NCI-H1694 (cell line): ENCODE measurements at places on chromosomes 6 and 20.

GRCh38 chr6:44661221-44662008 is 273.9 kb downstream of the CDC5L start:
- no peak for DNase-seq

DNA sequence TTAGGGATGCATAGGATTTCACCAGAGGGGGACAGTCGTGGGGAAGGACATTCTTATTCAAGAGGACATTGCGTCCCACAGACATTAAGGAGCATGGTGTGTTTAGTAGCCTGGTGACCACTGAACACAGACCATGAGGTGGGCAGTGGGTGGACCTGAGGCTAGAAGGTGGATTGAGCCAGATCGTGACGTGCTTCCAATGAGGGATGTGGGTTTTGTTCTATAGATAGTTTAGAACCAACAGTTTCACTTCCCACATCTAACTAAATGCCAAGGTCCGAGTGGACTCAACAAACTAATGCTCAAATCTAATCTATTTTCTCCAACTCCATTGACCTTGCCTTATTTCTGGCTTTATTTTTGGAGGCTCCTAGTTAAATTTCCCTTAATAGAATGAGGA is 58.5 kb downstream of the OGFRL1 start:
- DNase-seq, result no peak

DNA sequence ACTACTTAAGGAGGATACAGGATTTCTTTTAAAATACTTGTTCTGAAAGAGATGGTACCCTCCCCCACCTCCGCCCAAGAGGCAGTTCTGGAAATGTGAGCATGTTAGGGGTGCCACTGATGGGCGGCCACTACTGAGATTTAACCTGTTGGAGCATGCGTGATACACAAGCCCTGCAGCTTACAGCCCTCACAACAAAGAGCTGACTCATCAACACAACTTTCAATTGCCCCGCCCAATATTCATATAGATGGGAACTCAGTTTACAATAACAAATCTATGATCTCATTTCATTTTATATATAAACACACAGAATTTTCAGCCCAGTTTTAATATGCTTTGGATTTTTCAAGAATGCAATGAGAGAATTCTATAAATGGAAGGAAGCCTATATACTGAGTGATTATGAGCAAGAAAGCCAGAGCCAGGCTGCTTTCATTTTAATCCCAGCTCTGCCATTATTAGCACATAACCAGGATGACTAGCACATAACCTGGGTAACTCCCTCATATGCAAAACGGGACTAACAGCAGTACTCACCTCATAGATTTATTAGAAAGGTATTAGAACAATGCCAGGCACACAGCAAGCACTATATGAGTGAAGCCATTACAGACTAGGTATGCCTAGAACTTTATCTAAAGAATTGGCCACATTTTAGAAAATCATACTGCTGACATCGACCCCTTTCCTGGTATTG is 45.6 kb upstream of the IPCEF1 start:
- no peak for DNase-seq

DNA sequence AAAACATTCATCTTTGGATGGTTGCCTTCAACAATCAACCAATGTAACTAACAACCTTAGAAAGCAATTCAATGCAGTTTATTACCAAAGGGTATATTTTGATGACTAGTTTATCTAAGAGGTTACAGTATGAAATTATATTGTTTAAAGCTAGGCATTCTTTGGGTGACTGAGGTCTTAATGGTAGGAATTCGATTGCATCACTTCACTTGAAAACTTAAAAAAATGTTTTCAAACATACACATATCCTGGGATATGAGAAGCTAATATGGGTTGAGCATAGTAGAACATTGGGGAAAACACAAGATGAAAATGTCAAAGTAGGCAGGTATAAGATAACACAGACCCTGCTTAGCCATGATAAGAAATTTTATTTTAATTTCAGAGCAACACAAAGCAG is 144.6 kb upstream of the BMP5 start:
- no peak for DNase-seq

DNA sequence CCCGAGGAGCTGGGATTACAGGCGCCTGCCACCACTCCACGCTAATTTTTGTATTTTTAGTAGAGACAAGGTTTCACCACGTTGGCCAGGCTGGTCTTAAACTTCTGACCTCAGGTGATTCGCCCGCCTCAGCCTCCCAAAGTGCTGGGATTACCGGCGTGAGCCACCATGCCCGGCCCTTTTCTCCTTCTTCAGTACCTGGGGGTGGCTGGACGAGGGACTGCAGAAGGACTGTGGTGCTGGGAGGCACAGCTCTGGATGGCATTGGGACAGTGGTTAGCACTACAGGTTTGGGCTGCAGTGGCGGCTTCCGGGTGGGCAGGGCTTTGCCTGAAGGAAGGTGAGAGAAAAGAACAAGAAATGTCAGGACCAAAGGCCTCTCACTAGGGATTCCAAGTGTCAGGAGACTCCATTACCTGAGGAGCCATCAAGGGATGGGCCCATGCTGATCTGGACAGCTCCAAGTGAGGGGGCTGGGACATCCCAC is 7.4 kb downstream of the ATF6B start:
- no peak for DNase-seq

- DNase-seq, result no peak
Measured at GRCh38 chr6:34717466-34717865, 20.9 kb upstream of the ILRUN start.

DNA sequence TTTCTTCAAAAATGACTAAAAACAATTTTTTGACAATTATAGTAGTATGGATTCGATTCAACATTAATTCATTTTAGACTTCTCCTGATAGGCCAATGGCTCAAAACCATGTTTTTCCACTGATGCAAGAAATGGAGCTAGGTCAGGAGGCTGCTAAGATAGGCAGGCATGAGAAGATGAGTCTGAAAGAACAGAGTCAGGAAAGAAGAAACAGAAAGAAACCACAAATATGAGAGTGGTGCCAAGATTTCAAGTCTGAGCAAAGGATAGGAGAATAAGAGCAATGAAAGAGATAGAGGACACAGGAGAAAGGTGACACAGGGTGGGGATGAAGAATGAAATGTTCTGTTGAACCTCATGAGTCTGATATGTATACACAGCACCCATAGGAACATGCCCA is 112.2 kb downstream of the TASP1 start:
- no peak for DNase-seq
